Progenitor cell of endocrine pancreas (in vitro differentiated cells): ENCODE measurements at places on chromosomes 11 and 22. TPM values are rescaled to one million over a fixed set of nuclear protein-coding genes. Genes with fewer than 3 reads are reported as not detected.

DNA sequence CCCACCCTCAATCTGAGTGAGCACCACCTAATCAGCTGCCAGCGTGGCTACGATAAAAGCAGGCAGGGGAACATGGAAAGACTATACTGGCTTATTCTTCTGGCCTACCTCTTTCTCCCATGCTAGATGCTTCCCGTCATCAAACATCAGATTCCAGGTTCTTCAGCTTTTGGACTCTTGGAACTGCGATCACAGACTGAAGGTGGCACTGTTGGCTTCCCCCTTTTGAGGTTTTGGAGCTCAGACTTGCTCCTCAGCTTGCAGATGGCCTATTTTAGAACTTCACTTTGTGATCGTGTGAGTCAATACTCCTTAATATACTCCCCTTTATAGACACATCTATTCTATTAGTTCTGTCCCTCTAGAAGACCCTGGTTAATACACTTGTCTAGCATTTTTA is 543.7 kb upstream of the RAG2 start:
- no peak overlapping the region for H3K4me3 ChIP-seq
- no peaks in the 10 kb centered on the region for H3K27me3 ChIP-seq
- no peak for DNase-seq
- no peak overlapping the region for H3K27ac ChIP-seq

DRD2 gene
- total RNA-seq, result 0.22 and 0.73 TPM in 2 replicates

OR5B21 gene
- total RNA-seq, result not detected in 2 replicates

DNA sequence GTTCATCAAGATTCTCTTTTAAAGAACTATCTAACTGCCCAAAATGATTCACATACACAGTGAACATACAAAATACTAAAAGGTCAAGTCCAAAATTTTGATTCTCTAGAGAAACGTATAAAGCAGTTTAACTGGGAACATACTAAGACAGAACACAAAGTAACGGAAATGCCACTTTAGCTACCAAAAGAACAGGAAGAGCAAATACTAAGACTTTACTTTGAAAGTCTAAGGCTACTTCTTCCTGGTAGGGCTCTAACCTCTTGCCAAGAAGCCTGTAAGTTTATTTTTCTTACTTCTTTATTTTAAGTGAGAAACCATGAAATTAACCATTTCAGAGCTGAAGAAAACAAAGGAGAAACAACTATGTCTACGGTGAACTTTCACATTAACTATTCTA is 6.2 kb downstream of the PICALM start:
- H3K4me1 ChIP-seq, result peaks cover 39% of the 10 kb centered on the region
- H3K4me3 ChIP-seq, result no peak overlapping the region
- peaks cover 3% of the 10 kb centered on the region for H3K36me3 ChIP-seq

- no peak for DNase-seq
- no peak overlapping the region for H3K4me3 ChIP-seq
- H3K27me3 ChIP-seq, result peaks cover 53% of the 10 kb centered on the region
- H3K36me3 ChIP-seq, result no peaks in the 10 kb centered on the region
- H3K27ac ChIP-seq, result no peak overlapping the region
- peaks cover 16% of the 10 kb centered on the region for H3K4me1 ChIP-seq
Measured at GRCh38 chr22:42364604-42365110, 67.5 kb downstream of the NFAM1 start.

TRIM6 gene
- total RNA-seq, result 5.4 and 5.8 TPM in 2 replicates

GRCh38 chr11:13209379-13209778 is 68.2 kb upstream of the BMAL1 start:
- no peak for DNase-seq
- H3K27ac ChIP-seq, result no peak overlapping the region
- H3K27me3 ChIP-seq, result peaks cover 8% of the 10 kb centered on the region
- H3K36me3 ChIP-seq, result no peaks in the 10 kb centered on the region

GRCh38 chr11:72573072-72573854 is 101.0 kb downstream of the PDE2A start:
- H3K4me1 ChIP-seq, result peaks cover 15% of the 10 kb centered on the region
- peaks cover 13% of the 10 kb centered on the region for H3K27me3 ChIP-seq
- no peak overlapping the region for H3K27ac ChIP-seq
- H3K4me3 ChIP-seq, result no peak overlapping the region
- DNase-seq, result peak; percentile 34
- no peaks in the 10 kb centered on the region for H3K36me3 ChIP-seq

DNA sequence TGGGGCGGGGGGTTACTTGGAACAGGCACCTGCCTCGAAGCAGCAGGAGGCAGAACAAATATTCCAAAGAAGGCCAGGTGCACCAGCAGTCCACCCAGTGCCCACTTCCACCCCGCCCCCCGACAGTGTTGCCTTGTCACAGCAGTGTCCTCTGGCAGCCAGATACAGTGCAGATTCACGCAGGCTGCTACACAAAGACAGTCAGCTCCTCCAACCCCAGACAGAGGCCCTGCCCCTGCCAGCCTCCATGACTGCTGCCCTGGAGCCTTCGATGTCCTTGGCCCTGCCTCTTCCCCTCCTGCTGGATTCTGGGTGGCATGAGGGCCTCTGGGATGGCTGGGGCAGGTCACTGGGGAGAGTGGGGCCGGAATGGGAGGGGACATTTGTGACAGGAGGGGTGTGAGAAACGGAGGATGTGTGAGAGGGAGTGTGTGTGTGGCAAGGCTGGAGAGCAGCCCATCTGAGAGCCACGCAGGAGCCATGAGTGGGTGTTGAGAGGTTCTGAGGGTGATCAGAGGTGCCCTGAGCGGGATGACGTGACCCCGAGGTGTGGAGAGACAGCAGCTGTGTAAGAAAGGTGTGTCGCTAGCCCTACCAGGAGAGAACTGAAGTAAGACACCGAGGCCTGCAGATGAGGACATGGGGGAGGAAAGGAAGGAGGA is 173.7 kb downstream of the CEP164 start:
- H3K4me1 ChIP-seq, result peaks cover 21% of the 10 kb centered on the region
- no peak for DNase-seq
- peaks cover 42% of the 10 kb centered on the region for H3K27me3 ChIP-seq
- H3K27ac ChIP-seq, result no peak overlapping the region
- no peaks in the 10 kb centered on the region for H3K36me3 ChIP-seq
- H3K4me3 ChIP-seq, result no peak overlapping the region

TIGD3 gene
- total RNA-seq, result 3.0 and 3.8 TPM in 2 replicates

VWCE gene
- 34.0 and 40.1 TPM in 2 replicates for total RNA-seq

- H3K27me3 ChIP-seq, result no peaks in the 10 kb centered on the region
- DNase-seq, result no peak
- H3K4me3 ChIP-seq, result peak overlapping the region; percentile 86
- peaks cover 18% of the 10 kb centered on the region for H3K36me3 ChIP-seq
Measured at GRCh38 chr22:29267462-29267857, 321 bp downstream of the RHBDD3 start.

DNA sequence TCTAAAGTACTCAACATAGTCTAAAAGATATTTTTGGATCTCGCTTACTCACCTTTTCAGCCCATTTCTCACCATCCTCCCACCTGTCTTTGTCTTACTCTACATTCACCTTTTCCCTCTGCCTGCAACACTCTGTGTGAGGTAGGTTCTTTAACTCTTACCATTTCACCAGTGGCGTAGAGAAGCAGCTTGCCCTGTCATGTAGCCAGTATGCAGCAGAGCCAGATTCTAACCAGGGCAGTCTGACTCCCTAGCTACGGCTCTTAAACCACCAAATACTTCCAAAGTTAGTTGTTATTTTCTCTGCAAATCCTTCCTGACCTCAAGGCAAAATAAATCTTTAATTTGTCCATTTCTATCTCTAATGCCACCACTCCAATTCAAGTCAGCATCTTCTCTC is 7.5 kb downstream of the ALG8 start:
- H3K36me3 ChIP-seq, result peaks cover 10% of the 10 kb centered on the region
- H3K4me1 ChIP-seq, result peaks cover 6% of the 10 kb centered on the region
- no peak for DNase-seq
- no peak overlapping the region for H3K27ac ChIP-seq
- H3K4me3 ChIP-seq, result no peak overlapping the region

- H3K27ac ChIP-seq, result peak within 1 kb of the TSS; percentile 89
- peaks cover 10% of the 10 kb centered on the region for H3K27me3 ChIP-seq
- peak within 1 kb of the TSS; percentile 81 for H3K4me3 ChIP-seq
- DNase-seq, result peak; percentile 65
- peaks cover 16% of the 10 kb centered on the region for H3K36me3 ChIP-seq
Measured at GRCh38 chr11:61294717-61295595, at the start of gene VWCE. TSS of gene VWCE (minus strand) at chr11:61295316. CDS start at chr11:61295037, 279 bp downstream.

DNA sequence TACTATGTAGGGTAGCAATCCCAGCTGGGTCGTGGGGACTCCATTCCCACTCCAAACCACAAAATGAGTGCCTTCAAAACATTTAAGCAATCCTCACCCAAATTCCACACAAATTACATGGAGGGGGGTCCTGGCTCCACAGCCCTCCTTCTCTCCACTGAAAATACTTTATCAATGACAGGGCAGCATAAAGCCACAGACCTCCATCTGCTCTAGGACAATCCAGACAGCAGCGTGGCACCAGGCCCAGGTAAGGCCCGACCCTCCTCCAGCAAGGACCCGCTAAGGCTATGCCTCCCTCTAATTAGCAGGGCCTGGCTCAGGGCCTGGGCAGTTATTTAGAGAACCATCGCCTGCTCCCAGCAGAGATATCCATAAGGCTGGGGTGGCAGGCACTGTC is at the start of gene PANX3:
PANX3 (plus strand) TSS at position 365 of the 400 bp plus-strand sequence. CDS start 129 bp downstream, outside the sequence.
- H3K4me3 ChIP-seq, result no peak within 1 kb of the TSS
- H3K27ac ChIP-seq, result no peak within 1 kb of the TSS
- H3K4me1 ChIP-seq, result no peaks in the 10 kb centered on the region

CYB5R2 gene
- total RNA-seq, result 9.1 and 9.7 TPM in 2 replicates

SLC37A2 gene
- total RNA-seq, result 0.51 and 0.62 TPM in 2 replicates

OSM gene
- not detected in 2 replicates for total RNA-seq

GNAZ gene
- 16.3 and 19.2 TPM in 2 replicates for total RNA-seq

DNA sequence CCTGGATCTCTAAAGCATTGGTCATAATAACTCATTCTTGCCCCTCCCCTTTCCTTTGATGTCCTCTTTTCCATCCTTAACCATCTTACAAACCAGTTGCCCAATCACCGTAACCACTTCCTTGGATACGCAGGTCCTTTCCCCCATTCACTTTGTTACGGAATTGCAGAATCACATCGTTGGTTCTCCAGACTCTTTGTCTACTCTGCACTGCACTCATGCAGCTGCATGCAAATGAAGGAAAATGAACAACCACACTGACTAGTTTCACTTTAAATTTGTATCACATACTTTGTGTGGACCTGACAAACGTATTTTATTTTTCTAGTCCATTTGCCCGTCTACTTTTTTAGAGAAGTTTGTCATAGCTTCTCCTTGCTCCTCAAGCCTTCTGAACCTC is 69.9 kb downstream of the SLC5A12 start:
- H3K27ac ChIP-seq, result no peak overlapping the region
- no peaks in the 10 kb centered on the region for H3K36me3 ChIP-seq
- DNase-seq, result no peak
- no peak overlapping the region for H3K4me3 ChIP-seq
- peaks cover 9% of the 10 kb centered on the region for H3K27me3 ChIP-seq

PIM3 gene
- total RNA-seq, result 17.4 and 19.0 TPM in 2 replicates

TESMIN gene
- total RNA-seq, result 24.2 and 26.6 TPM in 2 replicates

GRCh38 chr22:29912605-29913398 is 29.8 kb downstream of the MTMR3 start:
- DNase-seq, result no peak
- no peak overlapping the region for H3K27ac ChIP-seq
- no peak overlapping the region for H3K4me3 ChIP-seq
- no peaks in the 10 kb centered on the region for H3K36me3 ChIP-seq

DNA sequence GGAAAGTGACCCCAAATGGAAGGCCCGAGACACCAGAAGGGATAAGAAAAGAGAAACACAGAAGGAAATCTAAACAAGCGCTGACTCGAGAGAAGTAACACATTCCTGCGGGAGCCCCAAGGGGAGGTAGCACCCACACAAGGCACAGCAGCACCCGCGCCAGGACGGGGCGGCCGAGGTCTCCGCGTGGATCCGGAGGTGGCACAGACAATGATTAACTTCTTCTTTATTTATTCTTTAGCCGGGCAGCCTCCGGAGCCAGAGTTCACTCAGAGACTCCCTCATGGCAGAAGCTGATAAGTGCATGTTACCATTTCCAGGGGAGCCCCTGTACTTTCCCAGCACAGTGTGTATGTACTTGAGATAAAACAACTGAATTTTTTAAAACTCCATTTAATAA is 5.1 kb downstream of the TOLLIP start:
- peak overlapping the region; percentile 65 for H3K27ac ChIP-seq
- H3K4me1 ChIP-seq, result peaks cover 41% of the 10 kb centered on the region
- H3K36me3 ChIP-seq, result peaks cover 1% of the 10 kb centered on the region
- DNase-seq, result no peak

DNA sequence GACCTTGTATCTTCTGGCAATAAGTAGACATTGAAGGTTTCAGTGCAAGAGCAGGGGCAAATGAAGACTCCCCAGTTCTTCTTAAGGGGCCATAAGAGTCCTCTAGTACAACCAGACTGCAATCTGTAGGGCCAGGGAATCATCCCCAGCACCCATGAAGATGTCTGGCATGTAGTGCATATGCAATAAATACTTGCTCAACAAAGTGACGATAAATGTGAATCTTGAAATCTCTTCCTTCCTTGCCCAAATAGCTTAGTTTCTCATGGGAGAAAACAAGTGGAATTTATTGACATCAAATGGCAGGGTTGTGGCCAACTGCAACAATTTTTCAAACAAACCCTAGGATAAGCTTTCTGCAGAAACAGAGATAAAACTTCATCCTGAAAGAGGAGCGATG is 107.6 kb downstream of the ABTB2 start:
- peaks cover 39% of the 10 kb centered on the region for H3K4me1 ChIP-seq
- no peak for DNase-seq
- no peaks in the 10 kb centered on the region for H3K27me3 ChIP-seq
- no peaks in the 10 kb centered on the region for H3K36me3 ChIP-seq
- H3K4me3 ChIP-seq, result no peak overlapping the region

GRCh38 chr11:12723421-12724300 is 49.4 kb downstream of the TEAD1 start:
- peaks cover 71% of the 10 kb centered on the region for H3K4me1 ChIP-seq
- H3K36me3 ChIP-seq, result peaks cover 4% of the 10 kb centered on the region
- DNase-seq, result no peak
- peak overlapping the region; percentile 58 for H3K4me3 ChIP-seq

DNA sequence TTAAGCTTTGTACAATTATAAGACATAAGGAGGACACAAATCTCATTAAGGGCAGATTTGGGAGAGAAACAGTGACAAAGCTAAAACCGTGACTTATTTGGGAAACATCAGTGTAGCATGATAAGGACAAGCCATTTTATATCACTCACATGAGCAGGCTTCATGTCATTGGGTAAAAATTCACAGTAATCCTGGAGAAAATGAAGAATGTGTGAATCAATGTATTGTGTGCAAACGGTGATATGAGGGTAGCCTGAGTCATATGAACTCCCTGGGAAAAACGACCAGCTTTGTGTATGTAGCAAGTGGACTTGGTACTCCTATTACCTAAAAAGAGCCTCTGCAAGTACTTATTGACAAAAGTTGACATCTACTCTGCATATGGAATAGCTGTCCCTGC is 6.0 kb upstream of the TRIM34 start:
- H3K36me3 ChIP-seq, result no peaks in the 10 kb centered on the region
- H3K4me3 ChIP-seq, result no peak overlapping the region
- H3K27me3 ChIP-seq, result no peaks in the 10 kb centered on the region
- H3K27ac ChIP-seq, result no peak overlapping the region
- no peak for DNase-seq

DNA sequence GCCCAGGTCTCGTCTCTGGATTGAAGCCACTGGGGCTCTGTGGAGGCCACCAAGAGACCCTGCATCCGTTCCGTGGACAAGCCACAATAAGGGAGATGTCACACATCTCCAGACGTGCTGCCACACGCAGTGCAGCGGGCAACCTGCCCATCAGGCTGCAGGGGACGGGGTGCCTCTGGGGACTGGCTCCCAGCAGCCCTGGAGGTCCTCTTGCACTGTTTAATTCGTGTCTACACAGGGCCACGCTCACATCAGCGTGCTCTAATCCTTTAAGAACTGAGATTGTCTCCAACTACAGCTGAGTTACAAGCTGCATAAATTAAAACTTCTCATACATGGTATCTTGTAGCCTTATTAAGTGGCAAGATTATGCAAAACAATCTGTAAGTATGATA is 1232.2 kb downstream of the BRD1 start:
- H3K27ac ChIP-seq, result no peak overlapping the region
- no peak for DNase-seq
- H3K4me1 ChIP-seq, result no peaks in the 10 kb centered on the region
